Calu3 (cell line): ENCODE measurements at places on chromosomes 1 and 21. TPM values are rescaled to one million over a fixed set of nuclear protein-coding genes. Genes with fewer than 3 reads are reported as not detected.

DNA sequence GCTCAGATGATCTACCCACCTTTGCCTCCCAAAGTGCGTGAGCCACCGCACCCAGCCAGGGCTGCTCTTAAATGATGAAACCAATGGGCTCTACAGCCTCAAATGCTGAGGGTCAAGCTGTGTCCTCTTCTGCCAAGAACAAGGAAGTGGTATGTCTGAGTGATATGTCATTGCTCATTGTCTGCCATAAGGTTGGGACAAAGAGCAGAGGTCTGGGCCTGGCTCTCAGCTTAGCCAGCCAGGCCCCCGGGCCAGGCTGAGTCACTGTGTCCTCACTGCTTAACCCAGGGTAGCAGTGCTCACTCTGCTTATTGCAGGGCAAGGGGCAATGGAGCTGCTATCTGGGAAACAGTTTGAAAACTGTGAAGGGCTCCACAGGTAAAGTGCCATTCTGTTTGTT lies 8.3 kb upstream of the ETS2 start:
- peak; percentile 59 for DNase-seq

CHAF1B gene
- total RNA-seq: 13.2 and 16.0 TPM in 2 replicates

DNA sequence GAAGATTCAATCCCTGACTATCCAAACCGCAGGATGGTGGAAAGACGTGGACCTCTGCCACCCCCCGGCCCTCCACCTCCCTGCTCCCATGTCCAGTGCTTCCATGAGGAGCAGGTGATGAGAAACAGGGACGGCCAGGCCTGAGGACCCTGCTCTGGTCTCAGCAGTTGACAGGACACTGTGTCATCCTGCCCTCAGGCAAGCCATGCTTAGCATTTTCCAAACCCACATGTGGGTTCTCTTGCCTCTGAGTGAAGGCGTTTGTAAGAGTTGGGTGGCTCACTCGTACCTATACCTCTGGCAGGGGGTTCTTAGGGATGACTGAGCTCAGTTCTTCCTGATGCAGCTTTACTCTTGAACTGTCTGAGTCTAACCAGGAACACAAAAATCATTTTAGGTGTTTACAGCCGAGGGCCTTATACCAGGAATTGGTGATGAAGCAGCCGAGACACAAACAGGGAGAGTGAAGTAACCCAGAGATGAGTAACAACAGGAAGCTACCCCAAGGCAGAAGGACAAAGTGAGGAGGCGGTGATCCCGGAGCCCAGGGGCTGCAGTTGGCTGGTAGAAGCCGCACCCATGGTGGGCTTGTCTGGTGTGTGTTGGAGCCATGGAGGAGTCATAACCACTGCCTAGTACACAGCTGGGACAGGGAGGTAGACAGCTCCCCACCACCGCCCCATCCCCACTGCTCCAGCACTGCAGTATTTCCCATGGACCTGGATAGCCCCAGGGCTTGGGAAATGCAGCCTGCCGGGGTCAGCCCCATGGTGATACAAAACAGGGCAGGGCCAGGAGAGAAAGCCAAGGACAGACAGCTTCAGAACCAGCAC lies 21.4 kb downstream of the MYBPH start:
- DNase-seq: no peak

- no peak for DNase-seq
Observed at GRCh38 chr1:103460511-103460910, 65.0 kb upstream of the RNPC3 start.

DNA sequence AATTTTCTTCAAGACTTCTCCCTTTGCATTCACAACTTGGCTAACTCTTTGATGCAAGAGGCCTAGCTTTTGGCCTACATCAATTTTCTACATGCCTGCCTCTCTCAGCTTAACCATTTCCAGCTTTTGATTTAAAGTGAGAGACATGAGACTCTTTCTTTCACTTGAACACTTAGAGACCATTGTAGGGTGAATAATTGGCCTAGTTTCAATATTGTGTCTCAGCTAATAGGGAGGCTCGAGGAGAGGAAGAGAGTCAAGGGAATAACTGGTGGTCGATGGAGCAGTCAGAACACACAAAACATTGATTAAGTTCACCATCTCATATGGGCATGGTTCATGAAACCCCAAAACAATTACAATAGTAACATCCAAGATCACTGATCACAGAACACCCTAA lies 225.5 kb downstream of the TPR start:
- DNase-seq: no peak

GRCh38 chr1:61754545-61754944 lies 12.3 kb downstream of the PATJ start:
- no peak for DNase-seq

- no peak for DNase-seq
Observed at GRCh38 chr1:227072991-227073390, 132.9 kb downstream of the COQ8A start.

C1QB gene
- total RNA-seq: not detected in 2 replicates

FMO2 gene
- total RNA-seq: not detected in 2 replicates

- no peak for DNase-seq
Observed at GRCh38 chr1:201020721-201021629, 2.5 kb downstream of the KIF21B start.

DNA sequence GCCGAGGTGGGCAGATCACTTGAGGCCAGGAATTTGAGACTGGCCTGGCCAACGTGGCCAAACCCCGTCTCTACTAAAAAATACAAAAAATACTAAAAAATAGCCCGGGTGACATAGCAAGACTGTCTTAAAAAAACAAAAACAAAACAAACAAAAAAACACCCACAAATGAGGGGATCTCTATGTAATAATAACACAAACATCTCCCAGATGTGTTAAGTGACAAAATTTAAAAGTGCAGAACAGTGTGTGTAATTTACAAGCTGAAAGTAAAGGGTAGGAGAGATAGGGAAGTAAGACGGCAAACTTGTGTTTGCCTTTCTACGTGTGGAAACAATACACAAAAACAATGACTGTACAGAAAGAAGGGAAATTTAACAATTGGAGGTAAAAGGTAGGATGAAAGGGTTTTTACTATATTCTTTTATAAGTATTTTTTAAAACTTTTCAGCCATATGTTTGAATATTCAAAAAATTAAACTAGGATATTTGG lies 36.3 kb downstream of the ARID4B start:
- no peak for DNase-seq

- DNase-seq: no peak
Observed at GRCh38 chr1:181858135-181858534, 203.4 kb downstream of the ZNF648 start.
